ENCODE measurements at places on chromosomes 13 and 19.

DNA sequence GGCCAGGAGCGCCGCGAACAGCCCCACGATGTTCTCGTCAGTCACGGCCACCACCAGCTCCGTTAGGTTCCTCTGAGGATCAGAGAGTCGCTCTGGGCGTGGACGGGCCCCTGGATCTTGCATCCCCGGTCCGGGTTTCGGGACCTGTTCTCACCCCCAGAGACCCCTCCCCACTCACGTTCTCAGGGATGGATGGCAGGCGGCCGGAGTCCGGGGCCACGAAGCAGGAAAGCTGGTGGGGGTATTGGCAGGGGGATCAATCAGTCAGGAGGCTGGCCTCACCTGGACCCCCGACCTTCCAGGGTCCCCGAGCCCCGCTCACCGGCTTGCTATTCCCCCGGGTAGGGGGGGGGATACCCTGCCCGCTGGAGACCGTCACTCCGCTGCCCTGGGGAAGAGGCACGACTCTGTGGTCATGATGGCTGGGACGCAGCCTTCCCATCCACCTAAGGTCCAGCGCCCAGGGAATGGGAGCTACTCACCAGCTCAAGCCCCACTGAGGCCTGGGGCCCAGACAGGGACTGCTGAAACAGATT is 4.6 kb downstream of the DENND1C start:
- DNase-seq = no peak

DNA sequence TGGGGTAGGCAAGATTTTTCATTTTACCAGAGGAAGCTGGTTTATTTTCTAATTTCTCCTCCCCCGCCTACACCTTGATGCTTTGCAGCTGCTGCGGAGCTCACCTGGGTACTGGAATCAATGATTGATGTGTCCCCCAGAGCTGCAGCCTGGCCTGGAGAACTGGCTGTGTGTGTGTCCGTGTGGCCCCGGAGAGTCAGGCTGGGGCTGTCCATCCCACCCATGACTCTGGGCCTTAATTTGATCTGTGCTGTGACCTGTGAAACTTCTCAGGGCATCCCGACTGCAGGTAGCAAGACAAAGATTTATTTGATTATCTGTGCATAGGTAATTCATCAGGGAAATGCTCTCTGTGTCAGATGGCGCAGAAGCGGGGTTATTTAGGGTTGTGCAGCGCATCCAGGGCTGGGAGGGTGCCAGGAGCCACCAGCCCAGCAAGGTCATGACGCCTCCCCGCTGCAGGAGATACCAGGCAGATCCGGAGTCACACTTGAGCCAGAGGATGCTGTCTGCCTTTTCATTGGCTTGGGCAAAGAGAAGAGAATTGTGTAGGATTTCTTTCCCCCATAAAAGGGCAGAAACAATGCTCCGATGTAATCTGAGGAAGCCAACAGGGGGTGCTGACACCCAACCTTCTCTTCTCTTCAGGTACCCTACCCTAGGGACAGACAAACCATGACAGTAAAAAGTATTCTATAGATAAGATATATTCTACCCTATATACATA is 346.6 kb downstream of the TSHZ3 start:
- no peak for DNase-seq

DNA sequence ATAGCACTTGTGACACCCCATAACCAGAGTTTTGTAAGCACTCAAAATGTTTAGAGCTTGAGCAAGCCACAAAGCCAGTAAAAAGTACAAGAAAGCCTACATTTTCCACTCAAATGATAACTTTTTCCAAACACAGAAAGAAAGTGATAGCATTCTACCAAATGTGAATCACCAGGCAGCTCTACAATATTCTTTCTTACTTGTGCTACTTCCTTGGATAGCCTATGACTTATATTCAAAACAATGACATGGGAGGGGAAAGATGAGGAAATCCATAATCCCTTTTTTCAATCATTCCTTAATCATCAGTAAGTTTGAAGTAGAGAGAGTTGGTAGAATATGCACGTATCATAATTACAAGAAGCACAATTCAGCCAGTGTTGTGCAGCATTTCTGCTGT is 650.8 kb upstream of the PCDH9 start:
- DNase-seq = no peak

DNA sequence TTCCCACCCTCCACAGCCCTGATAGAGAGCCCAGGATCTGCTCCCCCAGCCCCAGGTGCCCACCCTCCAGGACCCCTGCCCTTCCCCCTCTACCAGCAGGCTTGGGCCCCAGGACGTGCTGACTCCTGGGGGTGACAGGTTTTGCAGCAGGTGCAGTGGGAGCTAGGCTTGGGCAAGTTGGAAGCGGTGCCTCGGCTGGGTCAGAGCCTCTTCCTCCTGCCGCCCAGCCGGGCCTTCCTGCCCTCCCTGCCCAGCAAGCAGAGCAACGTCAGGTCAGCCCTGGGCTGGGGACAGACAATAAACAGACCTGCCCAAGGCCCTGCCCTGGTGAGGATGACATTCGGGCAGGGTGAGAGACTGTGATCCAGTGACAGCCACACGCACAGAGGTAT is 9.2 kb upstream of the NCCRP1 start:
- no peak for DNase-seq

GRCh38 chr13:99958406-99959126 is 13.0 kb downstream of the ZIC5 start:
- DNase-seq = no peak

- no peak for DNase-seq
Measured at GRCh38 chr13:112205990-112206389, 139.0 kb downstream of the SOX1 start.

- no peak for DNase-seq
Measured at GRCh38 chr13:30170569-30170968, 136.8 kb downstream of the KATNAL1 start.

DNA sequence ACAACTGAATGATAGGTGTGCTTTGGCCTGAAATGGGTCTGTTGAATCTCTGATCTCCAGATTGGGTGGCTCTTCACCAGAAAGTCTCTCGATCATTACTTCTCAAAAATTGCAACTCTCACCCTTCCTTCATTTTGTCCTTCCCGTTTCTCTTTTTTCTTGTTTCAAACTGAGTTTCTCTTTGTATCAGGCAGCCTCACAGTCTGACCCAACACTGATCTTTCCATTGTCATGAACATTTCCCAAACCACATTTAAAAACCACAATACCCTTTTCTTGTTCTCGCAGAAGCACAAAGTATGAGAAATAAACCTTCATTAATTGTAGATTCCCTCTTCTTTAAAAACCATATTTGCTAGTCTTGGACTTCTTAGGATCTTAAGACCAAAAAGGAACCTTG is 33.6 kb upstream of the HMGB1 start:
- DNase-seq = no peak

GRCh38 chr13:49428041-49428763 is 15.7 kb downstream of the CAB39L start:
- no peak for DNase-seq

DNA sequence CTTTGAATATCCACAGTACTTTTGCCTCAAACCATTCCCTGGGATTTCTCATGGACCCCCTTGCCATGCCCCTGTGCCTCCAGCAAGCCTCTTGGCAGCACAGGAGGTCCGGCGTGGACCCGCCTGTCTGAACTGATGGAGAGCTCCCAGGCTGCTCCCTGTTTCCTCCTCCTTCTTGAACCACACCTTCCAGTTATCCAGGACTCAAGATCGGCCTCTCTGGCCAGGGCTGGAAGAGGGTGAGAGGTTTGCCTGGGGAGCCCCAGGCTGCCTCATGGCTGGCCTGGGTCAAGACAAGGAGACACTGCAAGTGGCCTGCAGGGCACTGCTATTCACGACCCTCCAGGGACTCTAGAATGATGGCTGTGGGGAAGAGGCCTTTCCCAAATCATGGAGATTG is 93.6 kb upstream of the WASF3 start:
- DNase-seq = no peak

GRCh38 chr19:50230379-50231351 is 27.2 kb downstream of the MYH14 start:
- DNase-seq = no peak

DNA sequence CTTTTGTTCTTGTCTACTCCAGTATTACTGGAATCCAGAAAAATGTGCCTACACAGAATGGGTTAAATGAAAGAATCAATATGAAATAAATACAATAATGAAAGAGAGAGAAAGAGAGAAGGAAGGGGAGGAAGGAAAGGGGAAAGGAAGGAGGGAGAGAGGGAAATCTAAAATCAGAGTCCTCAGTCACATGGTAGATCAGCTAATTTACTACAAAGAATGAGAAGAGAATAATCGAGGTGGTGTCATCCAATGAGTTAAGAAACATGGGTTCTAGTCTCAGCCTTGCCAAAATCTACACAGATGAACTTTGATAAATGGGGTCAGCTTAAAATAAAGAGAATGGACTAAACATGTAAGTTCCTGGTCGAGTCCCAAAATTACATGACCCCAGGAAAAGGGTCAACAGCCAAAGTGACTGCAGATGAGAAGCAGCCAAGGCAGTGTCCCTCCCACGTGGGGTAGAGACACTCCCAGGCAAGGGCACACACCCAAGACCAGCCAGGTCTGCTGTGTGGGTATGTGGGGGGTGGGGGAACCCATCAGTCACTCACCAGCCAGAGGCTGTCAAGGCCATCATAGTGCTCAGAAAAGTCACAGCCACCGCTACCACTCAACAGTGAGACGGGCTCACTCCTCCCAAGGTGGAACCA is 103.6 kb downstream of the STK24 start:
- DNase-seq = no peak

GRCh38 chr13:23806874-23807526 is 82.2 kb downstream of the MIPEP start:
- no peak for DNase-seq

- no peak for DNase-seq
Measured at GRCh38 chr13:21639561-21639960, 31.3 kb upstream of the FGF9 start.

GRCh38 chr13:114031631-114032030 is 57.8 kb upstream of the C13orf46 start:
- DNase-seq = no peak

DNA sequence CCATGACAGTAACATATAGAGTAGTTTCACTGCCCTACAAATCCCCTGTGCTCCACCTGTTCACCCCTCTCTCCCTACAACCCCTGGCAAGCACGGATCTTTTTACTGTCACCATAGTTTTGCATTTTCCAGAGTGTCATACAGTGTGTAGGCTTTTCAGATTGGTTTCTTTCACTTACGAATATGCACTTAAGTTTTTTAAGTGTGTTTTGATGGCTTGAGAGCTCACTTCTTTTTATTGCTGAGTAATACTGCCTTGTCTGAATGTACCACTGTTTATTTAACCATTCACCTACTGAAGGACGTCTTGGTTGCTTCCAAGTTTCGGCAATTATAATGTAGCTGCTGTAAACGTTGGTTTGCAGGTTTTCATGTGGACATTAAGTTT is 175.1 kb downstream of the ITGBL1 start:
- DNase-seq = no peak

- no peak for DNase-seq
Measured at GRCh38 chr13:81927347-81927746, 1586.4 kb upstream of the SPRY2 start.

DNA sequence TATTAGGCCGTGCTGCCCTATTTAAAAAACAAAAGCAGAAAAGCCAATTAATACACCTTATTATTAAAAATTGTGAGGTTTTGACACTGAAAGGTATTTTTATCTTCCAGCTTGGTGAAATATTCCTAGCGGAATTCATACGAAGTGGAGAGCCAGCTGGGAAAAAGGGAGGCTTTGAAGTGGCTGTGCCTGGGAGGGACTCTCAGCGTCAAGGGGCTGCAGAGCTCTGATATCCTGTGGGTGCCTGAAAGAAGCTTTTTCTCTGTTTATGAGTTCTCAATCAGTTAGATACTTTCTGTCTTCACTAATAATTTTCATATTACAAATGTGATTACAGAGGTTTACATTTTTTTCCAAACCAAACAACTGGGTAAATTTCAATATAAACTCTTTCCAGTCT is 140.2 kb upstream of the MIR17HG start:
- DNase-seq = no peak

- DNase-seq = no peak
Measured at GRCh38 chr13:66424422-66424821, 805.7 kb downstream of the PCDH9 start.

All from activated T-helper 9 cell treated with anti-CD3 and anti-CD28 coated beads, Interleukin-2, amount 50 U/mL, for 16 hours (primary cell).